IPS DF 19.7 (cell line): ENCODE measurements at places on chromosomes 1 and 21.

DNA sequence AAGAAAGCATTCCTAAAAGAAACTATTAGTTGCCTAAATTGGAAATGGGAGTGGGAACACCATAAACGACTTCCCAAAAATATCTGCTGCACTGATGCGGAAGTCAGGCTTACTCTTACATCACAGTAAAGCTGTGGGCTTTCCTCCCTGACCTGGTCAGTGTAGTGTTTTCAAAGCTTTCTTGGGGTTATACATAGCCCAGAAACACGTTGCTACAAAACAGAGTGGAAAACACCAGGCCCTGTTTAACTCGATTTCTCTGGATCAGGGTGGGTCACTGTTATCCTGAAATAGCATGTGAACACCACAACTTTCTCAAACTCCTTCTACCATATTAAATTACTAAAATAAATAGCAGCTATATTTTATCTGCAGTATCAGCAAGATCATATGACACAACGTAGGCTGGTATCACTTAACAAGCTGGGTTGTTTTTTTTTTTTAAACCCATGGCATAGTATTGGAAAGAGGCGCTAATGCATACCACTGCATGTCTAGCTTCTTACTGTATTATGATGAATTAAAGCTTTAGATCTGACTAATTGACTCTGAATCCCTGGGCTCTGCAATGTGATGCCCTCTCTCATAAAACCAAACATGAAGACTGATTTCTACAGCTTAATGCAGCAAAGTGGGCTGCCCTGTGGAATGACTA lies 184.6 kb downstream of the TGFB2 start:
- no peak for DNase-seq

- DNase-seq = no peak
Observed at GRCh38 chr1:54532033-54532432, 16.0 kb upstream of the ACOT11 start.

- no peak for DNase-seq
Observed at GRCh38 chr1:171588230-171588629, 33.8 kb upstream of the MYOCOS start.

DNA sequence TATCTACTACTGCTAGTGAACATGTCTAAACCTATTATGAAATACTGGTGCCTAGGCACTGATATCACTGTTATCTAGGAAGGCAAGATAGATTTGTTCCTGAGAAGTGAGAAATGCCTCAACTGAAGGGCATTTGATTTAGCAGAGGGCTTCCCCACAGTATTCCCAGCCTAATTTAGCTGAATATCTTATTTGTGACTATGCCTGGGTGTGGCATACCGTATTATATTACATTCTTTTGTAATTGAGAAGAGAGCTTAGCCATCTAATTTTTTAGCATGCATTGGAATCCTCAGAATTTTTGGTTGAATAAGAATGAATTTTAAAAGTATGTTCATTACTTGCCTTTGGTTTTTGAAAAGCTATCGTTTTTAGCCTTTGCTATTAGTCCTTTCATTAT lies 99.1 kb downstream of the ZP4 start:
- no peak for DNase-seq

DNA sequence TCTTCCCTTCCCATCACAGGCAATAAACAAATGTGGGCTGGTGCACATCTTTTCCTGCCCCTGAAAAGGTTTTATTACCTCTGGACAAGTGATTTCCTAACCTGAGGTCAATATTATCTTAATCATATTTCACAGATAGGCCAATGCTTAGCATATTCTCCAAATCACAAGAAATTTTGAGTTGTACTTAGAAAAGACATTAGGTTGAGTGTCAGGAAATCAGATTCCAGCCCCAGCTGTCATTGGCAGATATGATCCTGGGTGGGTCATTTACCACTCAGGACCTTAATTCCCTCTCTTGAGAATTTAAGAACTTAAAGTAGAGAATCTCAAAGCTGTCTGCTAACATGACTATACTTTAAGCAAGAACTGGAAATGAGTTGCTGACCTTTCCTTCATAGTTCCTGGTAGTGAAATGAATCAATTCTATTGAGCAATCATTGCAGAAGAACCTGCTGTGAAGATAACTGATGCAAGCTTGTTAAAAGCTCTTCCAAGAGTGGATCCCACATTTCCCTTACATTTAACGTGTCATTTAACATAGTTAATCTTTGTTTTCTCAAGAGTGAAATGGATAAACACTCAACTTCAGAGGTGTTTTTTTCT lies 46.4 kb upstream of the CR2 start:
- DNase-seq = no peak

DNA sequence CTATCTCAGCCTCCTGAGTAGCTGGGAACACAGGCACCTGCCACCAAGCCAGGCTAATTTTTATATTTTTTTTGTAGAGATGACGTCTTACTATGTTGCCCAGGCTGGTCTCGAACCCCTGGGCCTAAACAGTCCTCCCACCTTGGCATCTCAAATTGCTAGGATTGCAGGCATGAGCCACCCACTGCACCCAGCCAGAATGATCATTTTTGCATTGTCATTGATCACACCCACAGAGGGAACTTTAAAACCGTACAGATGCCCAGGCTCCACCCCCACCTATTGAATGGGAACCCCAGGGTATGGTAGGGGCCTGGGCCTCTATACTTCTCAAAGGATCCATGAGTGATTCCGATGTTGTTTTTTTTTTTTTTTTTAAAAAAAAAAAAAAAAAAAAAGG lies 36.7 kb downstream of the ETNK2 start:
- DNase-seq = no peak

DNA sequence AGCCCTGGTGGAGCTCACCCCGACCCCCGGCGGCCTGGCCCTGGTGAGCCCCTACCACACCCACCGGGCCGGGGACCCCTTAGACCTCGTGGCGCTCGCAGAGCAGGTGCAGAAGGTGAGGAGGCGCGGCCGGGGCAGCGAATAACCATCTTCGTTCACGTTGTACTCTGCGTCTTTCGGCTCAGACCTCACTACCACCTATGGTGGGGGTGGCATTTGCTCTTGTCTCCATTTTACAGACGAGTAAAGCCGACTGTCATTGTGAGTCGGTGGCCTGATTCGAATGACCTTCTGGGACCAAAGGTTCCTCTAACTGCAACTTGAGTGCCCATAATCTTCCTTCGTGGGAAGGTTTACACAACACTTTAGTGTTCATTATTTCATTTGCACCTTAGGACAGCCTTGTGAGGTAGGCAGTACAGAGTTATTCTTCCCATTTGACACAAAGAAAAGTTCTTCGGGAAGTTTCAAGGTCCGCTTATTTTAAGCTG lies 506 bp downstream of the C1orf50 start:
- DNase-seq = no peak

- DNase-seq = no peak
Observed at GRCh38 chr1:21822349-21822748, 10.3 kb downstream of the LDLRAD2 start.

- no peak for DNase-seq
Observed at GRCh38 chr1:83087851-83088250, 911.1 kb downstream of the TTLL7 start.

GRCh38 chr1:203627398-203627797 lies 766 bp downstream of the ATP2B4 start:
- no peak for DNase-seq

DNA sequence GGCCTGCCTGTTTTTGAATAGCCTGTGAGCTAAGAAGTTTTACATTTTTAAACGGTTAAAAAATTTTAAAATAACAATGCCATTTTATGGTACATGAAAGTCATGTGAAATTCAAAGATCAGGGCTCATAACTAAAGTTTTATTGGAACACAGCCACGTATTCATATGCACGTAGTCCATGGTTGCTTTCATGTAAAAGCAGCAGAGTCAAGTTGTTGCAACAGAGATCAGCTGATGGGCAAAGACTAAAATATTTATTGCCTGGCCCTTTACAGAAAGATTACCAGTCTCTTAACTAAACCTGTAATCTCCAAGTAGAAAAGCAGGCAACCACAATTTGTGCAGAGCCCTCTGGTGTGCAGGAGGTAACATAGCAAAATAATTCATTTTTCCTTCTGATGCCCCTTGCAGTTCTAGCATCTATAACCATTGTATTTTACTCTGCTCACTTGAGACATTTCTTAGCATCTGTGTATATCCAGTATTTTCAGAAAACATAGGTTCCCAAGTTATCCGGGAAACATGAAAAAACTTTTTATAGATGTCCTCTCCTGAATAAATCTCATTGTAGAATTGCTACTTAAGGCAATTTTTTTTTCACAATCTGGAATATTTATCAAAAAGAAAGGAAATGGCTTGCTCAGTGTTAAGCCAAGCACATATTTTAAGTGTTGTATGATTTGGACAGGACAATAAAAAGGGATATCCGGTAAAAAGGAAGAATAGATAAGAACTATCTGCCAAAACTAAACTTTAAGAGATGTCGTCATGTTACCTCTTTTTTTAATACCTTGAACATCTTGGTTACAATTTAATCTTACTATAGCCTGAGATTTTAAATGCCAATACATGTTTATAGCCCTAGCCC lies 430.8 kb downstream of the PLPP3 start:
- no peak for DNase-seq

GRCh38 chr1:222618880-222619596 lies 1.1 kb downstream of the MIA3 start:
- no peak for DNase-seq

DNA sequence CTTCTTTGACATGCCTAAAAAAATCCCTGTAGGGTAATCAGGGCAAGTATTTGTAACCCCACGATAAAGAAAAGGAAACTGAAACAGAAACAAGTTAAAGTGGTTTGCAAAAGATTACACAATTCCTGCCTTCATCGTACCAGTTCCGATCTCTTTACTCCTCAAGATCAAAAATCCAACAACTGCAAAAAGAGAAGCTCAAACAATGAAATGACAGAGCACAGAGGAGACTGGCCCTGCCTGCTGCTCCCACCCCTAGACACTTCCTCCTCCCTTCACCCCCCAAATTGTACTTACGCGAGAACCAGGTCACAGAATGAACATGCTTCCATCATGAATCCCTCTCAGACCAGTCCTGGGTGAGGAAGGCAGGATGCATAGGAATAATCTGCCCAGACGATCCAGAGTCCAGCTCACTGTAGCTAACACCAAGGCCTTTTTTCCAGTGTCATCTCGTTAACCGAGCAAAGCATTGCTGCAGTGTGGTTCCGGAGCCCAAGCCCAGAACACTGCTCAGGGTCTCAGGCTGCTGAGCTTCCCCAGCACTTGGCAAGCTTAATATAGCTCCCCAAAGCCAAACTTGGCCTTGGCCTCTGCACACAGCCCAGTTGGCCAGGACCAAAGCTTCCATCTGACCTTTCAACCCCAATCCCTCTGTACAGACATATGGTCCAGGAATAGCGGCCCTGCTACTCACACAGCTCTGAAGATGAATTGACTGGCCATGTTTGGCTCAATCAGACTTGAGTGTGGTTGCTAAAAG lies 20.3 kb downstream of the RXRG start:
- no peak for DNase-seq

DNA sequence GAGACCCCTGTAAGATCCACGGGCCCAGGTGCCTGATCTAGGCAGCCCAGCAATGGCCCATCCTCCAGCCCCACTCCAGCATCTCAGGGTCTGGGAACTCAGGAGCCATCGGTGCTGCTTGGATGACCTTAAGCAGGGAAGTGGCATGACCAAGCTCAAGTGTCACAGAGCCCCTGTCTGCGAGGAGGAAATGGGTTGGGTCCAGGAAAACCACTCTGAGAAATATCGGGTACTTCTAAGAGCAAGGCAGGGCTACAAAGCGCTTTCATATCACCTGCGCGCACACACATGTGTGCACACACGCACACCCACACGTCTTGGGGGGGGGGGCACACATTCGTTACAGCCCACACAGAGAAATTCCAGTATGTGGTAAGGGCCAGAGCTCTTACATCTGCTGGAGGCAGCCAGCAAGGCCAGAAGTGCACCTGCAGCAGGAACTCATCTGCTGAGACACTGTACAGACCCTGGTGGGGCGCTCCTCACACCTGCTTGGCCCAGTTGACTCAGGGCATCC lies 32.6 kb upstream of the SPOCD1 start:
- DNase-seq = no peak

GRCh38 chr1:59146651-59147358 lies 150.1 kb upstream of the FGGY start:
- no peak for DNase-seq

- no peak for DNase-seq
Observed at GRCh38 chr1:12630946-12631530, 12.8 kb upstream of the AADACL4 start.

DNA sequence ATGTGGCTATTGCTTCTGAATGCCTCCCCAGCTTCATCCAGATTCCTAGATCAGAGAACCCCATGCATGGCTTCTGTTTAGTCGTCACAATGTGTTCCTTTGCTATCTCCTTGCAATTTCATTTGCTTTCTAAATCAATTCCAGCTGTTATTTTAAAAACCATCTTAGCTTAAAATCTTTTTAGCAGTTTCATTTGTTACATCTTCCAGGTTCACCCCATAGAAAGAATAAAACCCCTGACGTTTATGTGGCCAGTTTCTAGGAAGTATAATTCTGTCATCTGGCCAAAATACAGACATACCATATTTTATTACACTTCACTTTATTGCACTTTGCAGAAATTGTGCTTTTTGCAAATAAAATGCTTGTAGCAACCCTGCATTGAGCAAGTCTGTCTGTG lies 278.4 kb downstream of the PTPRC start:
- DNase-seq = no peak

- DNase-seq = no peak
Observed at GRCh38 chr1:180230791-180231505, 884 bp downstream of the LHX4 start.

GRCh38 chr1:160761886-160762285 lies 22.8 kb downstream of the SLAMF7 start:
- DNase-seq = no peak
